ENCODE measurements at places on chromosomes 12 and 14.

- peak; percentile 46 for DNase-seq
Measured at GRCh38 chr12:124904306-124905098, 9.9 kb downstream of the UBC start.

DNA sequence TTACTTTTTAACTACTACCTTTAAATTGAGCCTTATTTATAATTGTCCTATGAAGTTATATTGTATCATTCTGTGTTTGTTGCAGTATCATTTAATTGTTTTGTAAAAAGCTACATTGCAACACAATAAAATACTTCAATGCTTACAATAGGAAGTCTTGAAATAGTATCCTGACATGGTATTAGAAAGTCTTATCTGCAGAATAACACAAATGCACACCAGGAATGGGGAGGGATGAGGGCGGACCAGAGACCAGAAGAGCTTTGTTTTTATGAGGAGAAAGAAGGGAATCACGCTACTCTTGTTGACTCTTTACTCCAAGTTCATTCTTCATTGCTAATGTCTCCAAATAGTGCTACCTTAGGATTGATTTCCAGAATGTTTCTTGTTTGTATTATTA is 120.2 kb downstream of the MON2 start:
- DNase-seq = no peak

DNA sequence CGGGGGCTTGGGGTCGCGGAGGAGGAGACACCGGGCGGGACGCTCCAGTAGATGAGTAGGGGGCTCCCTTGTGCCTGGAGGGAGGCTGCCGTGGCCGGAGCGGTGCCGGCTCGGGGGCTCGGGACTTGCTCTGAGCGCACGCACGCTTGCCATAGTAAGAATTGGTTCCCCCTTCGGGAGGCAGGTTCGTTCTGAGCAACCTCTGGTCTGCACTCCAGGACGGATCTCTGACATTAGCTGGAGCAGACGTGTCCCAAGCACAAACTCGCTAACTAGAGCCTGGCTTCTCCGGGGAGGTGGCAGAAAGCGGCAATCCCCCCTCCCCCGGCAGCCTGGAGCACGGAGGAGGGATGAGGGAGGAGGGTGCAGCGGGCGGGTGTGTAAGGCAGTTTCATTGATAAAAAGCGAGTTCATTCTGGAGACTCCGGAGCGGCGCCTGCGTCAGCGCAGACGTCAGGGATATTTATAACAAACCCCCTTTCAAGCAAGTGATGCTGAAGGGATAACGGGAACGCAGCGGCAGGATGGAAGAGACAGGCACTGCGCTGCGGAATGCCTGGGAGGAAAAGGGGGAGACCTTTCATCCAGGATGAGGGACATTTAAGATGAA is 630 bp downstream of the FOS start:
- DNase-seq = no peak

DNA sequence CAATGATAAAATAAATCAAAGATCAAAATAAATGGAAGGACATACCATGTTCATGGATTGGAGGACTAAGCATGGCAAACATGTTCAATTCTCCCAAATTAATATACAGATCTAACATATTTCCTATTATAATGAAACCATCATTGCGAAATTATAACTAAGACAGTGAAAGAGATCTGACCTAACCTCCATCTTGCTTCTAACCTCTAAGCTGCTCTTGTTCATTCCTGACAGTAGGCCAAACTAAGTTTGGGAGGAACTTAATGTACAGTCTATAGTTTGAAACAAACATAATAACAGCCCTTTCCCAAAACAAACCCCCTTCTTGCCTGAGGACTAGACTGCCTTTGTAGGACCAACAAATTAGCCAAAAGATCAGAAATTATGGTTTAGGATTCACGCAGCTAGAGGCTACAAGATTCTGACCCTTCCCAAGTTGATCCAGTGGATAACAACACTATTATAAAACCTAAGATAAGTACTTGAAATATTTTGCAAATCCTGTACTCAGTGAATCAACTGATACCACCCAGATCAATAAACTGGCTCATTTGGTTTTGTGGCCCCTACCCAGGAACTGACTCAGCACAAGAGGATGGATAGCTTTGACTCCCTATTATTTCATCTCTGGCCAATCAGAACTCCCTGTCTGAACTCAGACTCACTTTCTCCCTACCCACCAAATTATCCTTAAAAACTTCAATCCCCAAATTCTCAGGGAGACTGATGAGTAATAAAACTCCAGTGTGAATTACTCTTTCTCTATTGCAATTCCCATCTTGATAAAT is 41.7 kb upstream of the OR5AU1 start:
- DNase-seq = no peak
